ENCODE measurements at places on chromosomes 12 and 14. TPM values are rescaled to one million over a fixed set of nuclear protein-coding genes. Genes with fewer than 3 reads are reported as not detected.

GRCh38 chr12:124639122-124639806 lies 71.9 kb upstream of the NCOR2 start:
- H3K36me3 ChIP-seq = no peaks in the 10 kb centered on the region
- H3K27ac ChIP-seq = no peak overlapping the region
- peaks cover 6% of the 10 kb centered on the region for H3K4me1 ChIP-seq
- peaks cover 34% of the 10 kb centered on the region for H3K27me3 ChIP-seq
- H3K4me3 ChIP-seq = no peak overlapping the region

GRCh38 chr12:110010853-110011723 lies 11.9 kb downstream of the ANKRD13A start:
- H3K27ac ChIP-seq = peak overlapping the region; percentile 53
- H3K27me3 ChIP-seq = no peaks in the 10 kb centered on the region
- peak overlapping the region; percentile 19 for H3K4me3 ChIP-seq

DNA sequence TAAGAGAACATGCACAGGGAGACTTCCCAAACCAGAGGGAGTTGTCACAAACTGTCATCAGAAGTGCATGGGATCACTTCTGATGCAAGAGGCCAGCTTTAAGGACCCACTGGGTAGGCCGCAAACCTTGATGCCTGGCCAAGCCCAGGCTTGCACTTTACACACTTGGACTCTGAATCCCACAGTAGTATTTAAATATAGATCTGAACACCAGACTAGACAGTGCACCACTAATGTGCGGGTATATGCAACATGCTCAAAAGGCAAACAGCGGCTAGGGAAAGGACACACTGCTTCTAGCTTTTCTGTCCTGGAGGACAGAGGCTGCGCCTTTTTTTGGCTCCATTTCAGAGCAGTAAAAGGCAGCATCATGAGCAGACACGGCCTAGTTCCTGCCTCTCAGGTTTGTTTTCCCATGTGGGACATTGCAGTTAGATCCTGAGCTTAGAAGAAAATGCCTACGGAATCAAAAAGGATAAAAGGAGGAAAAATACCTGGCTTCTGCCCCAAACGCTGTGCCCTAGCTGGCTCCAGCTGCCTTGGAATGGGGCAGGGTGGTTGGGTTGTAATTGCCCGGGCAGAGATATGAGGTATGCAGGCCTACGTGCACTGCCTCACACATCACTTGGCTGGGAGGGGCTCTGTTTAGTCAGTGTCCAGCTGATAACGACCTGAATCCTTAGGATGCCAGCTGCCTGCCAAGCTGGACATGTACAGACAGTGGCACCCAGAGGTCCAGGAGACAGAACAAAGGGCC lies 84.5 kb upstream of the EGLN3 start:
- no peak overlapping the region for H3K4me3 ChIP-seq
- no peaks in the 10 kb centered on the region for H3K4me1 ChIP-seq
- no peak for DNase-seq
- H3K36me3 ChIP-seq = no peaks in the 10 kb centered on the region
- no peak overlapping the region for H3K27ac ChIP-seq

DNA sequence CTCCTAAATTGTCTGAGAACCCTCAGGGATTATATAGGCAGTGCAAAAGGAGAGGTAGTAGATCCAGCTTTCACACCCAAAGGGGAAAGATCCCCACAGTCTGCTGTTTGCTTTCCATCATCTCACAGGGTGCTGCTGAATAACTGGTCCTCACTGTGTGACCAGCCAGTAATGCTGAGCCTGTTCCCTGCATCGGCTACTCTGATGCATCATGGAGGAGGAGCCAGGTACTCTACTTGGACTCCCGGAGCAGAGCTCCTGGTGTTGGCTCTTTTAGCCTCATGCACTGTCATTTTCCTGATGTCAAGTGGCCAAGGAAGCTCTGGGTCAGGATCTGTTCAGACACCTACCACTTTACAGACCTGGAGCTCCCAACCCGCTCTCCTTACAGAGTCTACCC lies 127.4 kb upstream of the ATF1 start:
- no peak overlapping the region for H3K27ac ChIP-seq
- H3K4me1 ChIP-seq = peaks cover 3% of the 10 kb centered on the region
- no peak for DNase-seq
- no peaks in the 10 kb centered on the region for H3K36me3 ChIP-seq
- H3K4me3 ChIP-seq = no peak overlapping the region
- no peaks in the 10 kb centered on the region for H3K27me3 ChIP-seq

DNA sequence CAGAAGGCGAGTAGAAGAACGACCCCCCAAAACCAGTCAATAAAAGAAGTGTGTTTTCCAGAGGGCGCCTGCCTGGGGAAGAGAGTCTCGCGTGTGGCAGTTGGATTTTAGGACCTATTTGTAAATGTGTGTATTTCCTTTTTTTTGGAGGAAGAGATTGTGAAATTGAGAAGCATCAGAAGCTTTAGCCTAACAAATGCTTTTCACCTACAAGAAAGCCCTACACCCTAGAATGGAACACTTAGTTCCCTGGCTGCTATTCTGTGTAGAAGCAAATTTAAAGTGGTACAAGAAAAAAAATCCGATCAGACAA lies 1.3 kb downstream of the RCOR1 start:
- peak overlapping the region; percentile 88 for H3K4me3 ChIP-seq
- peaks cover 18% of the 10 kb centered on the region for H3K4me1 ChIP-seq
- no peaks in the 10 kb centered on the region for H3K36me3 ChIP-seq
- H3K27ac ChIP-seq = no peak overlapping the region
- no peak for DNase-seq

- no peaks in the 10 kb centered on the region for H3K36me3 ChIP-seq
- H3K4me1 ChIP-seq = no peaks in the 10 kb centered on the region
- no peak overlapping the region for H3K27ac ChIP-seq
- H3K4me3 ChIP-seq = no peak overlapping the region
These were observed 107.5 kb downstream of the PHLDA1 start for GRCh38 chr12:75923964-75924666.

- no peak overlapping the region for H3K4me3 ChIP-seq
- no peak for DNase-seq
- no peaks in the 10 kb centered on the region for H3K27me3 ChIP-seq
- no peaks in the 10 kb centered on the region for H3K4me1 ChIP-seq
These were observed 296.1 kb upstream of the SYT1 start for GRCh38 chr12:78568321-78569020.

- H3K4me1 ChIP-seq = no peaks in the 10 kb centered on the region
- H3K27ac ChIP-seq = no peak overlapping the region
- no peak for DNase-seq
- H3K27me3 ChIP-seq = no peaks in the 10 kb centered on the region
- H3K4me3 ChIP-seq = no peak overlapping the region
These were observed 22.1 kb upstream of the LRRC9 start for GRCh38 chr14:59897757-59898383.

DNA sequence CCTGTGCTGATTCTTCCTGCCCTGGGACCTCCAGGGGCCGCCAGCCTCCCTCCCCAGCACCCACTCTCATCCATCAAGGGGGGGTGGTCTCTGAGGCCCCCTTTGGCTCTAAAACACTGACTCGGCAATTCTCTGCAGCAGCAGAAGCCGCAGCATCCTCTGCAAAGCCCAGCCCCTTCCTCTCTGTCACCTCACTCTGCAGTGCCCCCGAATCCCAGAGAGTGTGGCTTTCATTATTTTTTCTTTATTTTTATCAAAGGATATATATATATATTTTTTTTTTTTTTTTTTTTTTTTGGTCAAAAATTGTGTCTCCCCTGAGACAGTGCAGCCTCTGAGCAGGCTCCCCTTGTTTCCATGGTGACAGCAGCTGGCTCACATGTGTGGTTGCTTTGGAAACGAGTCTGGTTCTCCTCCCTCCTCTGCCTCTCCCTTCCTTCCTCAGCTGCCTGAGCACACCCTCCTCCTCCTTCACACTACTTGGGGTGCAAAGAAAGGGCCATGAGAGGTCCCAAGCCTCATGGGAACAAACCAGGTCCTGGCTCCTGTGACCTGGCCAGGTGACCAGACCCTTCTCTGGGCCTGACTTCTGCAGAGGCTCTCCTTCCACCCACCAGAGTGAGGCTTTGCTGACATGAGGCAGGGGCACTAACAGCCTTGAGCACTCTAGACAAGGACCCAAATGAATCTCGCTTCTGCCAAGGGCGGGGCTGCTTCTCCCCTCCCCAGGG lies 100.5 kb downstream of the LRRC74A start:
- peak; percentile 63 for DNase-seq
- H3K27me3 ChIP-seq = no peaks in the 10 kb centered on the region
- H3K4me1 ChIP-seq = peaks cover 94% of the 10 kb centered on the region

- H3K36me3 ChIP-seq = no peaks in the 10 kb centered on the region
- H3K4me1 ChIP-seq = no peaks in the 10 kb centered on the region
- no peak overlapping the region for H3K4me3 ChIP-seq
- no peak overlapping the region for H3K27ac ChIP-seq
- no peak for DNase-seq
These were observed 62.1 kb downstream of the SPTB start for GRCh38 chr14:64817631-64818030.

- no peaks in the 10 kb centered on the region for H3K27me3 ChIP-seq
- no peak overlapping the region for H3K27ac ChIP-seq
- no peak overlapping the region for H3K4me3 ChIP-seq
- peaks cover 19% of the 10 kb centered on the region for H3K4me1 ChIP-seq
- no peak for DNase-seq
These were observed 4.0 kb downstream of the KTN1 start for GRCh38 chr14:55583942-55584468.

GRCh38 chr12:83099436-83099835 lies 412.7 kb downstream of the TMTC2 start:
- no peak for DNase-seq
- no peaks in the 10 kb centered on the region for H3K27me3 ChIP-seq
- H3K4me3 ChIP-seq = no peak overlapping the region
- H3K36me3 ChIP-seq = no peaks in the 10 kb centered on the region
- no peaks in the 10 kb centered on the region for H3K4me1 ChIP-seq

DNA sequence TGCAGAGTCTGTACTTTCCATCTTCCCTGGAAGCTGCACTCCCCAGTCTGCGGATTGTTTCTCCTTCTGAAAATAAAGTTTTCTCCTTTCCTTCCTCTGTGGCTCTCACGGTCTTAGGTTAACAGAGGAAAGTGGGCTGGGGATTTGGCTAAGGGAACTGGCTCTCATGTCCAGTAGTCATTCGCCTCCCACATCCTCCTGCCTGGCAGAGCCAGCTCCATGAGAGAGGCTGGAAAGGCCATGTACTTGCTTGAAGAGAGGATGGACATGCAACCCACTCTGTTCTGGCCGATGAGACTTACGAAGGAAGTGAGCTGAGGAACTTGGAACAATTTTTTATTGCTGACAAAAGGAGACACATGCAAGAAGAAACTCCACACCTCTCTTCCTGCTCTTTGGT lies 18.9 kb upstream of the RGS6 start:
- H3K36me3 ChIP-seq = no peaks in the 10 kb centered on the region
- no peaks in the 10 kb centered on the region for H3K27me3 ChIP-seq
- no peak overlapping the region for H3K4me3 ChIP-seq
- no peaks in the 10 kb centered on the region for H3K4me1 ChIP-seq

DNA sequence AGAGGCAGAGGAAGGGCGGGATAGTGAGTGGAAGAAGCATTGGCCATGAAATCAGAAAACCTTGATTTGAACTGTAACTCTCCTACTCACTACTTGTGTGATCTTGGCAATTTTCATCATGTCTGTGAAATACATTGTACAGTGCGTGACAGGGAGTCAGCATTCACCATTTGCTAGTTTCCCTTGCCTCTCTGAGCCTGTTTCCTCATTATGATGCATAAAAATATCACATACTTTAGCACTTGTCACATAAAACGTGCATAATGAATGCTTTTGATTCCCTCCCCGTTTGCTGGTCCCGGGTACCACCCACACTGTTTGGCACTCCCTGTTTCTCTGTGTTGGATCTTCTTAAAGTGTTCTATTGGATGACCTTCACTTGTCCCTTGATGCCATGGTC lies 101.1 kb upstream of the FRMD6 start:
- DNase-seq = no peak
- no peaks in the 10 kb centered on the region for H3K36me3 ChIP-seq
- H3K4me3 ChIP-seq = no peak overlapping the region
- H3K27ac ChIP-seq = no peak overlapping the region
- no peaks in the 10 kb centered on the region for H3K4me1 ChIP-seq

DNA sequence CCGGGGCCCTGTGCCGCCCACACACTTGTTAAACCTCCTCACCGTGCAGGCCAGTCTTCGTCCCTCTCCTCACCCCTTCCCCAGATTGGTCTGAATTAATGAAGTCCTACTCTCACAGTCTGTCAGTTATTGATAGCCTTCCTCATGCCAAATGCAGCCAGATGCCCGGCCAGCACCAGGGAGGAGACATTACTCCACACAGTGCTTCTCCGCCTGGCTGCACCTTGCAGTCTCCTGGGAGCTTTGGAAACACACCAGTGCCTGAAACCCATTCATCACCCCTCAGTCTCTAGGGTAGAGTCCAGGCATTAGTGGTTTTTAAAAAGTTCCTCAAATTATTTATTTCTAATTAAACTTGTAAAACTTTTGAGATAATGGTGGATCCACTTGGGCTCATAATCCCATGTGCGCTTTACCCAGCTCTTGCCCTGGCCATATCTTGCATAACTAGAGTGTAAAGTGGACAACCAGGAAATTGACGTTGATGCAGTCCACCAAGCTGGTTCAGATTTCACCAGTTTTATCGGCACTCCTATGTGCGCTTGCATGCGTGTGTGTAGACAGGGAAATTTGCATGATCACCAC lies 38.2 kb upstream of the TSPAN9 start:
- no peaks in the 10 kb centered on the region for H3K27me3 ChIP-seq
- no peak for DNase-seq
- H3K36me3 ChIP-seq = no peaks in the 10 kb centered on the region
- H3K4me1 ChIP-seq = no peaks in the 10 kb centered on the region
- H3K4me3 ChIP-seq = no peak overlapping the region

DNA sequence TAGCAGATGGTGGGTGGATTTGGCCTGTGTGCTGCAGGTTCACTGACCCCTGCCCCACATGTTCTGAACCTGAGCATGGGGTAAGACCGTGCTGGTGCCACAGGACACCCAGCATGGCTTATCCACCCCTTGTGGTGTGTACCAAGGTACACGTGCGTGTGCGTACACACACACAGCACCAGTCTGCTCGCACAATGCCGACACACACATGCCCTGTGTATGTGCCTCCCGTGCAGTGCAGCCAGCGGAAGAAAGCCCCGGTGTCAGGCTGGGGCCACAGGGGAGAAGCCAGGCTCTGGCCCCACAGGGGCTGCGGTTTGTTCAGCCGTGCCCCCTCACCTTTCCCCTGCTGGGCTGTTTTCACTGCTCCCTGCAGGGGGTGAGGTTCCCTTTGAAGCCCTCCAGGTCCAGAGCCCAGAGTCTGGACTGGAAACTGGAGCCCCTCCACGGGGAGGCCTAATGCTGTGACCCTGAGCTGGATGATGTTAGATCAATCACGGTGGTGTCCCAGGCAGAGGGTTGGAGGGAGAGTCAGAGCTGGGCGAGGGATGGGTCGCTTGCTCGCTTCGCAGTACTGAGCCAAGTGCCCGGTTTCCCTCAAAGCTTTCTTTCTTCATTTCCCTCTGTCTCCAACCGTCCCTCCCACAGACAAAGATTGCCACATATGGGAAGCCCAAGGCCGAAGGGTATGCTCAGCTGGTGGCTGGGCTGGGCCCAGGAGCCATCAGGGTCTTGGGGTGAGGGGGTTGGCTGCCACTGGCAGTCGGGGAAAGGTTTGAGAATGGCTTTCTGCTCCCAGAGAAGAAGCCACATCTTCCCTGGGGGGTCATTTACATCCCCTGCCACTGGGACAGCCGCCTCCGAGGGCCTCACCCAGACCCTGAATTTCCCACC lies 6.2 kb downstream of the DTX1 start:
- peaks cover 84% of the 10 kb centered on the region for H3K4me1 ChIP-seq
- H3K36me3 ChIP-seq = no peaks in the 10 kb centered on the region
- DNase-seq = no peak
- H3K27ac ChIP-seq = no peak overlapping the region

TCL1B gene
- 0.53 TPM for total RNA-seq

ANKRD33 gene
- not detected for total RNA-seq

AJUBA gene
- total RNA-seq = 2.8 TPM

MAX gene
- 207 TPM for total RNA-seq

DLGAP5 gene
- 1.3 TPM for total RNA-seq

ADCY4 gene
- total RNA-seq = 7.8 TPM
